Activated naive CD4-positive, alpha-beta T cell treated with anti-CD3 and anti-CD28 coated beads for 36 hours (primary cell): ENCODE measurements at places on chromosomes 12 and 14. TPM values are rescaled to one million over a fixed set of nuclear protein-coding genes. Genes with fewer than 3 reads are reported as not detected.

The GRIP1 gene
- total RNA-seq = 2.2 TPM

The PLA2G1B gene
- not detected for total RNA-seq

The NKX2-1 gene
- total RNA-seq = not detected

The AMDHD1 gene
- 0.52 TPM for total RNA-seq

The ANO4 gene
- total RNA-seq = not detected

The PROX2 gene
- total RNA-seq = 0.07 TPM

The GLS2 gene
- 5.5 TPM for total RNA-seq

The CHGA gene
- total RNA-seq = not detected

DNA sequence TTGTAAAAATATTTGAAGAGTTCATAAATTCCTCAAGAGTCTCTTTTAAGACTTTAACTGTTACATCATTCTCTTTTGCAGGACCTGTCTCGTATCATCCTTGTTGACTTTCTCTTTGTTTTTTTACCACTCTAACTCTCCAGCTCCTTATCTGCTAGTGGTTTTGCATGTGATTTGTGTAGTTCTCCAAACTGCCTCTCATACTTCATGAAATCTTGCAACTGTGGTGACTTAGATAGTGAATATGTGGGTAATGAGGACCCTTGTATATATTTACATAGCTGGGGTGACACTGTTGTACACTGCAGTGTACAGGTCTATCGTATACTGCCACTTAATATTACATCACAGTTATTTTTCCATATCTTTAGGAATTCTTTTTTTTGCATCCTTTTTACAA lies 40.2 kb upstream of the EMP1 start:
- H3K27me3 ChIP-seq = no peaks in the 10 kb centered on the region
- H3K36me3 ChIP-seq = no peaks in the 10 kb centered on the region
- H3K4me3 ChIP-seq = no peak overlapping the region
- peaks cover 7% of the 10 kb centered on the region for H3K4me1 ChIP-seq

DNA sequence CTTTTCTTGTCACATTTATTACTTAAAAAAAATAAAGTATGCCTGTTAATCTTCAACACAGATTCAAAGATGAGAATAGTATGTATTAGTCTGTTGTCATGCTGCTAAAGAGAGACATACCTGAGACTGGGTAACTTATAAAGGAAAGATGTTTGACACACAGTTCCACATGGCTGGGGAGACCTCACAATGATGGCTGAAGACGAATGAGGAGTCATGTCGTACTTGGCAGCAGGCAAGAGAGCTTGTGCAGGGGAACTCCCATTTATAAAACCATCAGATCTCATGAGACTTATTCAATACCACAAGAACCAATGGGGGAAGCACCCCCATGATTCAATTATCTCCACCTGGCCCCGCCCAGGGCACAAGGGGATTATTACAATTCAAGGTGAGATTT lies 335.9 kb upstream of the GARIN2 start:
- no peaks in the 10 kb centered on the region for H3K27me3 ChIP-seq
- no peak for DNase-seq
- H3K4me3 ChIP-seq = no peak overlapping the region
- H3K27ac ChIP-seq = no peak overlapping the region

DNA sequence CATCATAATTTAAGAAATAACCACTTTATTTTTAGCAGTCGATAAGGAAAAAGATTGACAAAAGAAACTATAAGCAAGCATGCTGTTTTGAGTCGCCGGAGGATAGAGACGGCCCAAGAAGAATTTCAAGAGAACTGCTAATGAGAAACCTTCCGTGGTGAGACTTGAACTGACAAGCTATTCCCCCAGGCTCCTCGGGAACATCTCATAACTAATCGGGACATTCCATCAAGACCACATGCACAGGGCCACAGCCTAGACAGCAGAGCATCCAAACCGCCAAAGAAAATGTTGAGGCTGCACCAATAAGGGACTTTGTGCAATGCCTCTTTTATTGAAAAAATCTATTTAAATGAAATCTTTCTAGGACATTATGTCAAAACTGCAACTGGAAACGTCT lies 51.0 kb downstream of the YEATS4 start:
- no peak overlapping the region for H3K27ac ChIP-seq
- no peaks in the 10 kb centered on the region for H3K27me3 ChIP-seq
- H3K4me3 ChIP-seq = no peak overlapping the region
- no peaks in the 10 kb centered on the region for H3K4me1 ChIP-seq
- no peak for DNase-seq

DNA sequence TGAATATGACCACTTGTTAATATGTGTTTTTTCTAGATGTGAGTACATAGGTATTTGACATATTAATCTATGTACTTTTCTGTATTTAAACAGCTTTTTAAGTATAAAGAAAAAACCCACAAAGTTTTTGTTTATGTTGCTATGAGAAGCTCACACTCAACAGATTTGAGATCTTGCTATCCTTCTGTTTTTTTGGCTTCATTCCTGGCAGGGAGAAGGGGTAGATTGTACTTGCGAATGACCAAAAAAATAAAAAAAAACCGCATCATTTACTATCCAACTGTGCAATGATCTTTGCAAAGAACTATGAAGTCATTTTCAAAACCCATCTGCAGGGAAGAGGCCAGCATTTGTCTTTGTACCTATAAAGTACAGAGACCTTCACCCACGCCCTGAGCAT lies 28.4 kb upstream of the TBX5 start:
- H3K4me1 ChIP-seq = no peaks in the 10 kb centered on the region
- H3K4me3 ChIP-seq = no peak overlapping the region
- H3K27ac ChIP-seq = no peak overlapping the region
- H3K27me3 ChIP-seq = peaks cover 43% of the 10 kb centered on the region
- no peak for DNase-seq
- H3K36me3 ChIP-seq = no peaks in the 10 kb centered on the region

DNA sequence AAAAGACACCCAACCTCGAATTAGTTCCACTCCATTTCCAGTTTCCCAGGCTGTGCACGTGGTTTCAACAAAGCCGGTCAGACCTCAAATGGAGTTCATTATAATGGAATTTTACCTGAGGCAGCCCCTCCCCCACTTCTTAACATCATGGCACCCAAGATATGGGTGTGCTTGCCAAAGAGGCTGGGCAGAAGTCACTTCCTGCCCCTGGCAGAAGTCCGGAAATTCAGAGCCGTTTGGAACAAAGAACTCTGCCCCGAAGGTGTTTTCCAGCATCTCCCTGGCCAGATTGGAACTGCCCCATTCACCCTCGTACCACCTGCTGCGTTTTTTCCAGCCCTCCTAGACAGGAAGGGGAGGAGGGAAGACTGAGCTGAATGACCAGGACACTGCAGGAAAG lies 8.2 kb downstream of the VDR start:
- no peak overlapping the region for H3K27ac ChIP-seq
- no peak for DNase-seq
- H3K36me3 ChIP-seq = peaks cover 55% of the 10 kb centered on the region
- no peak overlapping the region for H3K4me3 ChIP-seq
- no peaks in the 10 kb centered on the region for H3K27me3 ChIP-seq
- H3K4me1 ChIP-seq = peaks cover 66% of the 10 kb centered on the region

DNA sequence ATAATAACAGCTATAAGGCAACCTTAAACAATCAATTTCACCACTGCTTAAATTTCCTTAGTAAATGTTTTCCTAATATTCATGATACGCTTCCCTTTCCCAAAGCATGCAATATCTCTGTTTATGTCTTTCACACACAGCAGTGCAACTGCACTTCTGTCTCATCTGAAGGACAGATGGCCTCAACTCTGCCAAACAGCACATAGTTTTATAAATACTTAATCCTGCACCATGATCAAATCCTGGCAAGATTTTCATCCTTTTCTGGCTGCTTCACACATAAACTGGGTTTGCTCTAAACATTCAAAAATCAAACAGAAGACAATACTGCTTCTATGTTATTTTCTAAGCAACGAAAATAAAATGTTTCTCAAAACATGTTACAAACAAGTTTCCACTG lies 266.3 kb downstream of the ITPR2 start:
- no peak for DNase-seq
- H3K4me3 ChIP-seq = no peak overlapping the region
- no peak overlapping the region for H3K27ac ChIP-seq

GRCh38 chr12:75981247-75982168 lies 50.1 kb downstream of the PHLDA1 start:
- no peaks in the 10 kb centered on the region for H3K36me3 ChIP-seq
- no peak for DNase-seq
- H3K4me3 ChIP-seq = no peak overlapping the region
- peaks cover 74% of the 10 kb centered on the region for H3K4me1 ChIP-seq

DNA sequence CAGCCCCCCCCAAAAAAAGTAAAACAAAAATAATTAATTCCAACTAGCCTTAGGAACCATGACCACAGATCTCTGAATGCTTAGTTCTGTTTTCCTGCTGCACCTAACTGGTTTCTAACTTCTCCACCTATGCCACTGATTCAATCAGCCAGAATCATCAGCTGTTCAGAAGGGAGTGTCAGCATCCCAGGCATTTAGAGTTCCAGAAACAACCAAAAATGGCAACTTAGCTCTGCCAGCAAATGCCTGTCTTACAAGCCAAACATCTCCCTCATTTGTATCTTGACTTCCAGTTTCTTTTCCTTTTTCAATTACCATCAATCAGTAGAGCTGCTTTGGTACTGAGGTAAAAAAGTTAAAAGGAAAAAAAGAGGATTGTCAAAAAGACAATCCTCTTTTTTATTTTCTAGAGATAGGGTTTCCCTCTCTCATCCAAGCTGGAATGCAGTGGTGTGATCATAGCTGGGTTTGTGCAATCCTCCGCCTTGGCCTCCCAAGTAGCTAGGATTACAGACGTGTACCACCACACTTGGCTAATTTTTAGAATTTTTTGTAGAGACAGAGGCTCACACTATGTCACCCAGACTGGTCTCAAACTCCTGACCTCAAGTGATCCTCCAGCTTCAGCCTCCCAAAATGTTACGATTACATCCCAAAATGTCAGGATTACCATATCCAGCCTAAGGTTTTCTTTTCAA lies 45.2 kb upstream of the ISM2 start:
- DNase-seq = no peak
- H3K4me3 ChIP-seq = no peak overlapping the region

GRCh38 chr12:77151030-77151429 lies 85.7 kb upstream of the E2F7 start:
- no peaks in the 10 kb centered on the region for H3K36me3 ChIP-seq
- H3K27ac ChIP-seq = no peak overlapping the region
- H3K27me3 ChIP-seq = no peaks in the 10 kb centered on the region
- no peaks in the 10 kb centered on the region for H3K4me1 ChIP-seq
- no peak for DNase-seq

DNA sequence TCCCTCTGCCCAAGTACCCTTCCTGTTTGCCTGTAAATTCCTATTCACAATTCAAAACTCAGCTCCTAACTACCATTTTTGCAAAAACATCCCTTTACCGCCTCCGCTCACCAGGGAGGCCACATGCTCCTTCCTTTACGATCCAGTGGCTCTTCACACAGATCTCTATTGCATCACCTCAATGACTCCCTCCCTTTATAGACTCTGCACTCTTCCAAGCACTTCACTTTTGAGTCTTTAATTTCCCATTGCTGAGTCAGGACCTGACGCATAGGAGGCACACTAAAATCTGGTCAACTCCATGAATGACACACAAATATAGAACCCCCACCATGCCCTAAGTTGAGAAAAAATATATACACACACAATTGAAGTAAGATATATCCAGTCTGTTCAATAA lies 45.9 kb downstream of the PPP1R13B start:
- no peak overlapping the region for H3K27ac ChIP-seq
- H3K36me3 ChIP-seq = peaks cover 1% of the 10 kb centered on the region
- no peaks in the 10 kb centered on the region for H3K27me3 ChIP-seq
- H3K4me3 ChIP-seq = no peak overlapping the region
- no peak for DNase-seq
- H3K4me1 ChIP-seq = peaks cover 6% of the 10 kb centered on the region

- no peak overlapping the region for H3K27ac ChIP-seq
- H3K4me1 ChIP-seq = no peaks in the 10 kb centered on the region
- no peak overlapping the region for H3K4me3 ChIP-seq
Observed at GRCh38 chr14:25009891-25010290, 40.1 kb downstream of the STXBP6 start.

DNA sequence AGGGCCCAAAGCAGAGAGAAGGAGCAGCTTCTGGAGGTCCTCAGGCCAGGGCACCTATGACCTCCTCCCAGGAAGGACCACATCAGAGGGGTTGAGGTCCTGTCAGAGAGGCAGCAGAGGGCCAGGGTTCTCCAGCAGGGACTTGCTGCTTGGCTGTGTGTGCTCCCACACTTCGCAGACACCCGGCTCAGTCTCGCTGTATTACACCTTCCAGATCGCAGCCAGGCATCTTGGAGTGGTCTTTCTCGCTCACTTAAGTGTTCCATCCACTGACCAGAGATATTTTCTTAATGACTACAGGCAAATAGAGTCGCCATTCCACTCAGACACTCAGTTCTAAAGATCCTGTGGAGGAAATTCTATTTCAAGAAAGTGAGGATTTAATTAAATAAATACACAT lies 84.3 kb downstream of the PRIMA1 start:
- H3K27ac ChIP-seq = no peak overlapping the region
- H3K4me3 ChIP-seq = no peak overlapping the region
- peaks cover 16% of the 10 kb centered on the region for H3K27me3 ChIP-seq
- no peak for DNase-seq
- H3K4me1 ChIP-seq = no peaks in the 10 kb centered on the region
- H3K36me3 ChIP-seq = no peaks in the 10 kb centered on the region

DNA sequence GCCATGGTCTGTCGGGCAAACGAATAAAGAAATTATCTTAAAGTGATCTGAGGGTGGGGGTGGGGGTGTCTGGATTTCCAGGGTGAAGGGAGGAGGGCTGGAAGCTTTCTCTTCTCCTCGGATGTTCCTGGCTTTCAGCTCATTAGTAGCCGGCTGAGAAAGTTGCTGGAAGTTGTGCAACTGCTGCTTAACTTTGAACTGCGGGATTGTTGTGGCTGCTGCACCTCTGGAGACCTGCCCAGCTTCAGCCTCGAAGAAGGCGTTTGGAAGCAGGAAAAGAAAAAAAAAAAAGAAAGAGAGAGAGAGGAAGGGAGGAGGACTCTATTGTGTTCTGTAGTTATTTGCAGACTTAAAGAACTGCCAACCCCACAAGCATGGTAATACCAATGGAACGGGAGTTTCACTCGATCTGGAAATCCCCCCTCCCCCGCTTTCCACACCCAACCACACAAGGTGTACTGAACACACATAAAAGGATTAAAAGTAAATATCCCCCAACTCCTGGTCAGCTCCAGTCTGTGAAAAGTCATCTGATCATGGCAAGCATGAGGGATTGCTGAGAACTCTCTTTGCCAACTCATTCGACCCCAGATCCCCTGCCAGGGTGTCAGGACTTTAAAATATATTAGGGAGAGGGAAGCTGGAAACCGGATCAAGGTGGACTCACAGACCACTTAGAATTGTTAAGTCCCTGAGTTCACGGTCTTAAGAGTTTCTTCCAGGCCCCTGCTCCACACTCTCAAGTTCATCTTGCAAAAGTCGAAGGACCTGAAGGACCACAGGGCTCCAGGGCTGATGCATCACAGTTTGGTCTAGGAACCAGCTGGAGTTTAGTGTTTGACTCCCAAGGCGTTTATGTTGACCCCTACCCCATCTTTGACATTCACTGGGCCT lies at the start of gene RASSF9:
RASSF9 (minus strand) TSS at position 213 of the 894 bp plus-strand sequence; CDS start at position 5, 208 bp downstream.
- no peak within 1 kb of the TSS for H3K27ac ChIP-seq
- H3K4me1 ChIP-seq = no peaks in the 10 kb centered on the region
- H3K36me3 ChIP-seq = no peaks in the 10 kb centered on the region
- no peak for DNase-seq
- no peak within 1 kb of the TSS for H3K4me3 ChIP-seq
